Left ventricle myocardium inferior (tissue), 1 donor: ENCODE measurements at places on chromosomes 4 and X. TPM values are rescaled to one million over a fixed set of nuclear protein-coding genes. Genes with fewer than 3 reads are reported as not detected.

TLR6 gene
- 0.71 TPM for total RNA-seq

CENPVL1 gene
- not detected for total RNA-seq

TCEAL4 gene
- 60.4 TPM for total RNA-seq

- no peak for DNase-seq
- H3K27ac ChIP-seq, result no peak overlapping the region
- H3K27me3 ChIP-seq, result peaks cover 83% of the 10 kb centered on the region
- no peaks in the 10 kb centered on the region for H3K36me3 ChIP-seq
- H3K4me1 ChIP-seq, result peaks cover 8% of the 10 kb centered on the region
These were observed 64.1 kb upstream of the NKX1-1 start for GRCh38 chr4:1470393-1470670.

DNA sequence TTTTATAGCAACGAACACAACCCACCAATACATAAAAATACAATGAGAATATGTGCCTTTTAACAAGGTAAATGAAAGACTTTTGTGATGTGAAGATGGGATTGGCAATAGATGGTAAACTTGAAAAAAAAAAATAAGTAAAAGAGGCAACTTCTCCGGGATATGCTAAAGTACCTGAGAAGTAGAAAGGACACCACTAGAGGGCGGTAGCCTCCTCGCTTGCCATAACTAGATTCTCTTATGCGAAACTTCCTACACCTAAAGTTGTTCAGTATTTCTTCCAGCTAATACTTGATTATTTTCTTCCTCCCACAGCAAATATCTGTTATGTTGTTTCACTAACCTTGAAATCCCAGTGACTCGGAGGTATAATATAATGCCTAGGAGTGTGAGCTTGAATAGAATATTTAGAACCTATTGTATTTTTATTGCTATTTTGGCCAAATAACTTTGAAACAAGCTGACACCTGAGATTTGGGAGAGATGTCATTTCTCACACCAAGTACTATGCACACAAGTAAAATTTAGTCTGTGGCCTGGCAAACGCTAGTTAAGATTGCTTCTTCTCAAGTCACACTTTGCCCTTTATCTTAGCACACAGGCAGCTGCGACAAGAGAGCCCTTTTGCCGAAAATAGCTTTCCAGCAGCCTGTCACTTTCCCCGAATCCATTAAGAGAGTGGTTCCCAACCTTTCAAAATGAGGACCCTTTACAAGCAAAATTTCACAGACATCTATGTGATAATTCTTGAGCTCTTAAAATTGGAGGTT is 44.9 kb upstream of the PDLIM5 start:
- H3K4me3 ChIP-seq, result peak overlapping the region; percentile 26
- H3K36me3 ChIP-seq, result no peaks in the 10 kb centered on the region
- H3K27ac ChIP-seq, result peak overlapping the region; percentile 89
- DNase-seq, result peak; percentile 43

GRCh38 chr4:140829825-140830224 is 73.6 kb upstream of the TBC1D9 start:
- no peaks in the 10 kb centered on the region for H3K36me3 ChIP-seq
- no peak overlapping the region for H3K4me3 ChIP-seq
- H3K27ac ChIP-seq, result no peak overlapping the region
- H3K4me1 ChIP-seq, result no peaks in the 10 kb centered on the region
- no peak for DNase-seq
- H3K27me3 ChIP-seq, result no peaks in the 10 kb centered on the region

- H3K4me1 ChIP-seq, result no peaks in the 10 kb centered on the region
- no peaks in the 10 kb centered on the region for H3K27me3 ChIP-seq
- H3K27ac ChIP-seq, result no peak overlapping the region
These were observed 185.8 kb downstream of the TRAM1L1 start for GRCh38 chr4:116899561-116899960.

DNA sequence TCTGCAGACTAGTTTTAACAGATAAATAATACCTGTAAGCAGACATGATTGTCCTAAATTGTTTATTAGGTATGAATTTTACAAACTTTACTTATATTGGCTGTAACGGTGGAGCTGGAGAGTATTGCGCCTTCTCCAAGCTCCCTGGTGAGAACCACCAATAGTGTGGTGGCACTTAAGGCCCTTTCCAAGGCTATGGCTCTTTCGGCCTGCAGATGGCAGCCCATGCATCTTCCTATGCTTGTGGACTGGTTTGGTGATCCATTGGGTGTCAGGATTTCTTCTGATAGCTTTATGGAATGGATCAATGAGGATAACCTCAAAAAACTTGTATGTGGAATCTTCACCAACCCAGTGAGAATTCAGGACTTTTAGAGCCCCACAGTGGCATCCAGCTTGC is 7.8 kb downstream of the LARP1B start:
- no peaks in the 10 kb centered on the region for H3K36me3 ChIP-seq
- DNase-seq, result no peak
- H3K27me3 ChIP-seq, result no peaks in the 10 kb centered on the region
- no peak overlapping the region for H3K27ac ChIP-seq

GRCh38 chr4:10186228-10187214 is 69.9 kb upstream of the WDR1 start:
- DNase-seq, result no peak
- no peaks in the 10 kb centered on the region for H3K36me3 ChIP-seq
- H3K4me3 ChIP-seq, result no peak overlapping the region
- no peaks in the 10 kb centered on the region for H3K27me3 ChIP-seq
- peaks cover 14% of the 10 kb centered on the region for H3K4me1 ChIP-seq

DNA sequence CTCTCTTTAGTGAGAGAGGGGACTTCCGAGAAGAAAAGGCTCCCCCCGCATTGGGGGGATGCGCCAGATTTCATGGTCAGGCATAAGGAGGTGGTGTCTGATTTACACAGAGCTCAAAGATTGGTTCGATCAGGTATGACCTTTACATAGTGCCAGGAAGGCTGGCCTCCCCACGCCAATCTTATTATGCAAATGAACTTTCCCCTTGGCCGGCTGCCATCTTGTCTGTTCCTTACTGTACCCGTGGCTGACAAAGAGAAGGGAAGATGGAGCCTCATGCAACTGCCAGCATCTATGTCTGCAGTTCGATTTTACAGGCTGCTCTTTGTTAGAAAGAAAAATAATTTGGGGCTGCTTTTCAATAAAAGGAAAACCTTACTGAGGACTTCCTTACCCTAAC is 197.2 kb downstream of the GPM6A start:
- no peaks in the 10 kb centered on the region for H3K36me3 ChIP-seq
- H3K4me1 ChIP-seq, result no peaks in the 10 kb centered on the region
- no peak overlapping the region for H3K4me3 ChIP-seq
- H3K27me3 ChIP-seq, result no peaks in the 10 kb centered on the region

- peaks cover 89% of the 10 kb centered on the region for H3K36me3 ChIP-seq
- H3K27ac ChIP-seq, result no peak overlapping the region
- H3K4me1 ChIP-seq, result peaks cover 28% of the 10 kb centered on the region
- DNase-seq, result no peak
These were observed 31.1 kb upstream of the TBC1D14 start for GRCh38 chr4:6878451-6879059.

DNA sequence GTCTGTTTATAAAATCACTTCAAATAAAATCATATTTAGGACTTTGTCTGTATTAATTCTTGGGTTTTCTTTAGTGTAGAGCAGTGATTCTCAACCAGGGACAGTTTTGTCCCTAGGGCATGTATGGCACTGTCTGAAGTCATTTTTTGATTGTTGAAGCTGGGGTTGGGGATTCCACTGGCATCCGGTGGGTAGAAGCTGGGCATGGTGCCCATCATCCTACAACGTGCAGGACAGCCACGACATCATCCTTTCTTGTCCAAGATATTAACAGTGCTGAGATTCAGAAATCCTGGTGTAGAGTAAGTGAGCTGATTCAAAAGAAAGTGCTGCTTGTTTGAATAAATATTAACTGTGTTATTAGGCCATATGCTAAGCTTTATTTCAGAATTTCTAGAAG is 28.6 kb downstream of the DCLK2 start:
- H3K4me3 ChIP-seq, result no peak overlapping the region
- no peaks in the 10 kb centered on the region for H3K4me1 ChIP-seq
- H3K36me3 ChIP-seq, result no peaks in the 10 kb centered on the region
- H3K27ac ChIP-seq, result no peak overlapping the region
- H3K27me3 ChIP-seq, result no peaks in the 10 kb centered on the region
